Cerebellar nuclear complex (tissue), 1 donor: ENCODE measurements at places on chromosomes 7 and 10.

- DNase-seq = no peak
Observed at GRCh38 chr10:109784236-109784635, 139.1 kb downstream of the XPNPEP1 start.

DNA sequence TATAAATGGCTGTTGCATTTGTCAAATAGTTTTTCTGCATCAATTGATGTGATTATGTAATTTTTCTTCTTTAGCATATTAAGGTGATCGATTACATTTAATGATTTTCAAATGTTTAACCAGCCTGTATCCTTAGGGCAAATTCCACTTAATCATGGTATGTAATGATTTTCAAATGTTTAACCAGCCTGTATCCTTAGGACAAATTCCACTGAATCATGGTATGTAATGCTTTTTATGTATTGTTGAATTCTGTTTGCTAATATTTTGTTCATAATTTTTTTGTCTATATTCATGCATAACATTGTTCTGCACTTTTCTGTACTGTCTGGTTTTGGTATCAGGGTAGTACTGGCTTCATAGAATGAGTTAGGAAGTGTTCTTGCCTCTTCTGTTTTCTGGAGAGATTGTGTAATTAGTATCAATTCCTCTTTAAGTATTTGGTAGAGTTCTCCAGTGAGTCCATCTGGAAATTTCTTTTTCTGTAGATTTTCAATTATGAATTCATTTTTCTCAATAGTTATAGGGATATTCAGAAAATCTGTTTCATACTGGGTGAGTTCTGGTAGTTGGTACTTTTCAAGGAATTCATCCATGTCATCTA is 393.2 kb upstream of the FOXK1 start:
- DNase-seq = no peak

DNA sequence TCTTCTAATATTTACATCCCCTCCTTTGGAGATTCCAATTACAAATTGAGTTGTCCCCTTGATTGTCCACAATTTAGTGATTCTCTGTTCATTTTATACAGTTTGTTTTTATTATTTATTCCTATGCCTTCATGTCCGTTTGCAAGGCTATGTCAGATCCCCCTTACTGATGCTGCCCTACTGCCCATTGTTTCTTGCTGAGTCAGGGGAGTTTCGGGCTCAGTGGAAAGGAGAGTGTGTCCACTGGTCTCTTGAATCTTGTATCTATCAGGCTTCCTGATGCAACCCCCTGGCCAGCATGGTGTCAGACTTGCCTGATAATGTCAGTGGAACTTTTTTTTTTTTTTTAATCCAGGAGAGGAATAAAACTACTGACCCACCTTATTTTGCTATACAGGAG is 384.4 kb downstream of the CDC14C start:
- DNase-seq = no peak

- DNase-seq = no peak
Observed at GRCh38 chr10:122939856-122940543, 14.0 kb downstream of the C10orf88 start.

GRCh38 chr10:132444877-132445351 is 47.9 kb downstream of the PWWP2B start:
- DNase-seq = no peak

- no peak for DNase-seq
Observed at GRCh38 chr10:44703241-44704155, 207.6 kb upstream of the TMEM72 start.

GRCh38 chr10:1089017-1089689 is 33.0 kb downstream of the WDR37 start:
- DNase-seq = no peak

- no peak for DNase-seq
Observed at GRCh38 chr7:1022801-1023465, 21.4 kb upstream of the GPR146 start.

DNA sequence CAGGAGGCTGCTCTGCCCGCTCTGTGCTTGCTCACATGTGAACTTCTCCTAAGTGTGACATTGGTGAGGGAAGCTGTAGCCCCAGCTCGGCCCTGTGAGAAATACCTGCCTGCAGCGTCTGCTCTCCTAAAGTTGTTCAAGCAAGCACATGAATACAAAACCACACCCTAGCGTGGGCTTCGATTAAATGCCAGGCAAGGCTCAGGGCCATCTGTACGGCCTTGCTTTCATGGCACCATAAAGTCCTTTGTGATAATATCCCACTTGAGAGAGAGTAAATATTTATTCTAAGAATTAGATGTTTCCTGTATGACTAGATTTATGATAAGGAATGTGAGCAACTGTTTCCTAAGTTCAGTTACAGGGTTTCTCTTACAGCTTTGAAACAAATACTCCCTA is 262.8 kb upstream of the KLF14 start:
- DNase-seq = no peak

GRCh38 chr10:3963191-3963673 is 178.2 kb upstream of the KLF6 start:
- no peak for DNase-seq

DNA sequence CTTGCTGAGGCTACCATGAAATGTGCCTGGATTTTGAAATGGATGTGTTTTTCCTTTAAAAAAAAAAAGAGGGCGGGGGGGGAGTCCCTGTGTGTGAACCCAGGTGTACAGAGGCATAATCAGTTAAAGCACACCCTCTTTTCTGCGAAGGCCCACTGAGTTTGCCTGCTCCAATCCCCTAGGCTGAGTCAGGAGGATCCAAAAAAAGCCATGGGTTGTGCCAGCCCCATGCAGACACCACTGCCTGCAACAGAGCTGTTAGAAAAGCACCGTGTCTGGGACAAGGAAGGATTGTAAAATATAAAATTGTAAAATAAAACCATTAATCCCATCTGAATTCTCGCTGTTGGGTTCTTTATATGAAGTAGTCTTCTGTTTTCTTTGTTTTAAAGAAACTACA is 217.9 kb downstream of the ADAM12 start:
- DNase-seq = no peak

GRCh38 chr10:7971949-7972348 is 82.5 kb upstream of the GATA3 start:
- no peak for DNase-seq
